ENCODE measurements at places on chromosomes 13 and 19.

- DNase-seq, result no peak
Measured at GRCh38 chr13:23140492-23140891, 40.3 kb upstream of the SGCG start.

GRCh38 chr19:35462476-35462953, 14.5 kb downstream of the FFAR2 start:
- DNase-seq, result no peak

DNA sequence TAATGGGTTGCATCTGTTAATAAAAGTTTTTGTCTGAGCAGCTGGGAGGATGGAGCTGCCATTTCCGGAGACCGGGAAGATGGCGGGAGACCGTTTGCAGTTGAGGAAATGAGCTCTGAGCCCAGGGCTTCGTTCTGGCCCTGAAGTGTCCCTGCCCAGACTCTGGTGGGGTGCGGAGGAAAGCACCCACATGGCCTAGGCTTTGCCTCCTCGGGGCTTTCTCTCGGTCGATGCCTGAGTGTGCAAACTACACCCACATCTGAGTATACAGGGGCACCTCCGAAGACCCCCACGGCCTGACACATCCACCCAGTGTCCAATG, 15.6 kb upstream of the NANOS3 start:
- DNase-seq, result no peak

- DNase-seq, result no peak
Measured at GRCh38 chr19:3506384-3507340, 551 bp downstream of the FZR1 start.

DNA sequence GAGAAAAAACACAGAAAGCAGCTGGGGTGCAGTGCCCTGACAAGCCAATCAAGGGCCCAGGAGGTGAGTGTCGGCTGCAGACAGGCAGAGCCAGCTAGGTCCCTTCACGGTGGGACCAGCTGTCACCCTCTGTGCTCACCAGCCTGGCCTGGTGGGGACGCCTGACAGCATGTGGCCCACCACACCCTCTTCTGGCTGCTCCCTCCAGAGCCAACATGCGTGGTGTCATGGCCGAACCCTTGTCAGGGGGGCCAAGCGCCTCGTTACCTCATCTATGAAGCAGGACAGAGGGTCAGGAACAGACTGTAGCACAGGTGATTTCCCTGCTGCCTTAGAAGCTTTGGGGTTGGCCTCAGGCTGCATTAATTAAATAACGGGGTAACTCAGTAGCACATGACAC, 40.0 kb upstream of the ISYNA1 start:
- DNase-seq, result no peak

DNA sequence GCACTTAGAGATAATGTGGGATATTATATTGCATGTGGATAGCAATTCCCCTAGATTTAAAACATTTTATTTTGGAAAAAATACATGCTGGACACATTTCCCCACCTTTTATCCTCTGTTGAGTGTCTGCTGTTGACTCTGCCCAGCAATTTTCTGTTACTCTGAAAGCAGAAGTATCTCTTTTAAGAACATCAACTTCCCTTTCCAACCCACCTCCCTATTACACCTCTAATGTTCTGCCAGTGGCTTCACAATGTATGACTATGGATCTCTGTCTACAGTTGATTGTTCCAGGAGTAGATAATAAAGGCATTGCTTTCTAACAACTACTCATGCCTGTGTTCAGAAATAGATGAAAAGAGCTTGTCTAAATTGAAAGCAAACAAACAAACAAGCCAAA, 754.8 kb upstream of the SLITRK6 start:
- no peak for DNase-seq

DNA sequence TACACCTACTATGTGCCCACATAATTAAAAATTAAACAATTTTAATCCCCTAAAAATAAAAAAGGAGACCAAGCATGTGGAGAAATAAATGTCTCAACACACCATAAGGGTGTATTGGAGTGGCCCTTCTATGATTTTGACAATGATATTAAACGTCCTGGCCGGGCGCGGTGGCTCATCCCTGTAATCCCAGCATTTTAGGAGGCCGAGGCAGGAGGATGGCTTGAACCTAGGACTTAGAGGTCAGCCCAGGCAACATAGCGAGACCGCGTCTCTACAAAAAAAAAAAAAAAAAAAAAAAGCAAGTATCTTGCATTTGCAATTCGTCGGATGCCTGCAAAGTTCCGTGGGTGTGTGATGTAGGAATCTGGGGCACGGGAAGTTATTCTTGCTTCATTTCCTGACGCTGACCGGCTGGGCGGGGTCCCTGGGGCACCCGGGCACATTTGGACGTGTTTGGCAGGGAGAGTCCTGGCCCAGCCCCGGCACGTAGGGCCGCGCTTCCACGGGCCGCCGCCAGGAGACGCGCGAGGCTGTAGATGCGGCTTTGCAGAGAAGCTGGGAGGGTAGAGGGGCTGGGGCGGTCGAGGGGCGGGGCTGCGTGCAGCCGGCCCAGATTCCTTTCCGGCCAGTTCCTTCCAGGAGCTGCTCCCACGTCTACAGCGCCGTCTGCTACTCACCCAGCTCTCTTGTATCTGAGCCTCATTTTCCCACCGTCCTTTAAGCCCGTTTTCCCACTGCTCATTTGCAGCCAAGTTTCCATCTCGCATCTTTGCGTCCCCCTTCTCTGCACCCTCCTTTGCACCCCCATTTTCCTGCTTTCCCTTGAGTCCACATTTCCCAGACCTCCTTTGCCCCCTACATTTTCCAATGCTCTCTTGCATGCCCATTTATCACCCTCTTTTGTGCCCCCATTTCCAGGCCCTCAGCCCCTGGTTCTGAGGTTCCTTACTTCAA, 2.2 kb upstream of the TSPAN16 start:
- peak; percentile 72 for DNase-seq

GRCh38 chr19:44131955-44132354, 9.4 kb upstream of the ZNF234 start:
- DNase-seq, result no peak

DNA sequence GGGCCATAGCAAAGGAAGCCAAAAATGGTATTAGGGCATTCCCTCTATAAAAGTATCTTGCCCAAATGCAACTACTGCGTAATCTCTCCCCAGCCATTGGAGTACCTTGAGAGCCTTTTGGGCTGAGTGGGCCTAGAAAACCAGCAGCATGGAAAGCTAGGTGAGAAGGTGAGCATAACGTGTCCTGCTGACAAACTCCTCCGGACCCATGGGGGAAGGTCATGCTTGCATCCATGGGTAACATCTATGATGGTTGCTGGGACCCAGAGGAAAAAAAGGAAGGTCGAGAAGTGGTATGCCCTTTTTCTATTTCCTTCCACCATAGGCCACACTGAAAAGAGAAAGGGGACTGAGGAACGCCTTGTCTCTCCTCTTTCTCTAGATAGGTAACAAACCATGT, 57.4 kb downstream of the ZNF728 start:
- DNase-seq, result no peak

- DNase-seq, result no peak
Measured at GRCh38 chr13:33116321-33117010, 100.2 kb downstream of the KL start.

All from activated naive CD8-positive, alpha-beta T cell treated with anti-CD3 and anti-CD28 coated beads, Interleukin-2, amount 50 U/mL, for 16 hours (primary cell).